ENCODE measurements at places on chromosomes 2 and 18. TPM values are rescaled to one million over a fixed set of nuclear protein-coding genes. Genes with fewer than 3 reads are reported as not detected.

The CNGA3 gene
- total RNA-seq, result not detected

- peak overlapping the region; percentile 50 for H3K4me3 ChIP-seq
- no peaks in the 10 kb centered on the region for H3K27me3 ChIP-seq
- peaks cover 14% of the 10 kb centered on the region for H3K4me1 ChIP-seq
Observed at GRCh38 chr18:58321986-58322385, 278.0 kb downstream of the NEDD4L start.

GRCh38 chr2:34332813-34333212, 733.7 kb upstream of the FAM98A start:
- H3K27me3 ChIP-seq, result no peaks in the 10 kb centered on the region
- H3K4me1 ChIP-seq, result peaks cover 5% of the 10 kb centered on the region
- no peak overlapping the region for H3K27ac ChIP-seq
- H3K4me3 ChIP-seq, result no peak overlapping the region
- DNase-seq, result no peak

- DNase-seq, result no peak
- H3K4me3 ChIP-seq, result no peak overlapping the region
- H3K27me3 ChIP-seq, result no peaks in the 10 kb centered on the region
- peaks cover 18% of the 10 kb centered on the region for H3K4me1 ChIP-seq
- no peak overlapping the region for H3K27ac ChIP-seq
Observed at GRCh38 chr2:217357886-217358620, 498.2 kb upstream of the TNP1 start.

DNA sequence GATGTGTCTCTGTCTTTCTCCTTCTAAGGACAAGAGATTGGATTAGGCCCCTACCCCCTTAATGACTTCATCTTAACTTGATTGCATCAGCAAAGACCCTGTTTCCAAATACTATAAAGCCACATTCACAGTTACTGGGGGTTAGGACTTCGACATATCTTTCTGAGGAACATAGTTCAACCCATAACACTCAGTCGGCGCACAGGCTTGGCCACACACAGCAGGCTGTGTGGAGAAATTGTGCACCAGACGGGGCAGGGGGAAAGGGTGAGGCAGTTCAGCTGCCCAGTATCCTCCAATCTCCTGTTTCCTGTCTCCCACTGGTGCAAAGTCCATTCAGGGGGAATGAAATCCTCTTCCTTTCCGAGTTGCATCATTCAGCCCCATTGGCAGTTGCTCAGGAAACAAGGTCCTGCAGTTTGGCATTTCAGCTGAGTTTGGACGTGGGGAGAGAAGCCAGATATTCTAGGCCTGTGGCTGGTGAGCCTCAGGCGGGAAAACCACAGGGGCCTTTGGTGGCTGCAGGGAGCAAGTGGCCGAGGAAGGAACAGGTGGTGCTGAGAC, 9.4 kb upstream of the RAPGEF4 start:
- H3K4me1 ChIP-seq, result peaks cover 6% of the 10 kb centered on the region
- no peak overlapping the region for H3K4me3 ChIP-seq
- no peaks in the 10 kb centered on the region for H3K36me3 ChIP-seq
- DNase-seq, result no peak
- no peak overlapping the region for H3K27ac ChIP-seq

- peaks cover 45% of the 10 kb centered on the region for H3K36me3 ChIP-seq
- peak overlapping the region; percentile 35 for H3K27ac ChIP-seq
- H3K4me3 ChIP-seq, result no peak overlapping the region
Observed at GRCh38 chr2:33317369-33318007, 159.0 kb upstream of the RASGRP3 start.

DNA sequence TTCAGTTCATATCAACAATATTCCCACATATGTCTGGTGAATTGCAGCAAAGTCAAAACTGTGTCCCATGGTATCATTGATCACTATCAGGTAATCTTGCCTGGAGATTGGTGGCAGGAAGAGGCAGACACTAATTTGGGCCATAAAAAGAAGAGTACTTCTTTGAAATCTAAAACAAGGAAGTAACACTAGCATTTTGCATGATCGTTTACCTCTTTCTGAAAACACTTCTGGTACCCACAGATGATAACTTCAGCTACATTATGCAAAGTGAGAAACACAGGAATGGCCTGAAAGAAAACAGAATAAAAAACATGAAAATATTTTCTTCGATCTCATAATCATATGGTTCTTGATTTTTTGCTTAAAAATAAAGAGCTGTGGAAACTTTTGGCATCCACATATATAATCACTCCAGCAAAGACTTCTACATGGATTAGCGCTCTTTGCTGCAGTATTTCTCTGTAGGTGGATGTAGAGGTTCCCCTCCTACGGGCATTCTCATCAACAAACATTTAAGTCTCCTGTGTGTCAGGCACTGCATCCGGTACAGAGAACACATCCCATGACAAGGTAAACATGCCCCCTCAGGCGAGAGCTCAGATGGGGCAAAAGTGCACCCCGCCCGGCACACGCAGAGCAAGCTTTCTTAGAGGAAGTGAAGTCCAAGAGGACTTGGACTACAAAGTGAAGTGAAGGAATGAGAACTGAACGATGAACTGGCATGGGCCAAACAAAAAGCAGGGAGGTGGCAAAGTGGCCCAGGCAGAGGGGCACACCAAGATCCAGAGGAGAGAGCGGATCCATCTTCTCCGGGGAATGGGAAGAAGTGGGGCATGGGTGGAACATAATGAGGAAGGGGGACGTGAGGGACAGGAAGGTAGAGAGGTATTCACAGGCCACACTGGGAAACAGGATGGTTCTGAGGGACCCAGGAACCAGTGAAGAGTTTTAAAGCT, 68.0 kb upstream of the RIOK3 start:
- no peak overlapping the region for H3K4me3 ChIP-seq
- H3K27ac ChIP-seq, result no peak overlapping the region
- peaks cover 12% of the 10 kb centered on the region for H3K36me3 ChIP-seq
- no peak for DNase-seq
- H3K27me3 ChIP-seq, result no peaks in the 10 kb centered on the region
